ENCODE measurements at places on chromosomes 1 and 21. TPM values are rescaled to one million over a fixed set of nuclear protein-coding genes. Genes with fewer than 3 reads are reported as not detected.

Gene ANKRD65
- 0.03 TPM for total RNA-seq

Gene FHL3
- total RNA-seq: 10.9 TPM

Gene LRRC53
- total RNA-seq: not detected

Gene TMEM81
- 2.3 TPM for total RNA-seq

Gene RGS8
- not detected for total RNA-seq

Gene FCRLB
- 1.5 TPM for total RNA-seq

Gene HLCS
- 6.6 TPM for total RNA-seq

Gene ANGPTL7
- not detected for total RNA-seq

Gene UBL4B
- not detected for total RNA-seq

Gene FNDC10
- 8.6 TPM for total RNA-seq

Gene OLFM3
- total RNA-seq: not detected

Gene SPRR2G
- total RNA-seq: not detected
